Activated T-helper 1 cell treated with anti-CD3 and anti-CD28 coated beads, Interleukin-12 subunit alpha, Interleukin-12 subunit beta, Interleukin-2, Interleukin-4 antibody, amounts not matched to agents 30 ng/mL and 10 ng/mL and 1 ng/mL, durations not matched to agents 14 hours and 24 hours and 36 hours (primary cell): ENCODE measurements at places on chromosomes 11 and 22.

DNA sequence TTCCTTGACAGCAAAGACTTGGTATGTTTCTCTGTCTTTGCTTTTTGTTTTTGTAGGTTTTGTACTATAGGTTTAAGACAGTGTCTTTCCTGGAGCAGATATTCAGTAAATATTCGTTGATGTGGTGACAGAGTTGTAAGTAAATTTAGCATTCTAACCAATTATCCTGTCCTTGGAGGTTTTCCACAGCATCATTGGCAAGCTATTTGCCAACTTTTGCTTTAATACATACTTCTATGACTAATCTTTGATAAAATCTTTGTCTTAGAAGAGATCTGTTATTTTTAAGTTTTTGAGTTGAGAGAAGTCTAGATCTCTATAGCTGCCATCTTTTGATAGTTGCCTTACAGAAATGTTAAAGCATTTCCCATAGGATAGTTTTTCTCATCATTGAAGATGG is 3.8 kb downstream of the USP47 start:
- peak overlapping the region; percentile 41 for H3K27ac ChIP-seq
- no peak for DNase-seq
- no peaks in the 10 kb centered on the region for H3K27me3 ChIP-seq
- H3K4me1 ChIP-seq, result peaks cover 28% of the 10 kb centered on the region
- peaks cover 4% of the 10 kb centered on the region for H3K36me3 ChIP-seq

DNA sequence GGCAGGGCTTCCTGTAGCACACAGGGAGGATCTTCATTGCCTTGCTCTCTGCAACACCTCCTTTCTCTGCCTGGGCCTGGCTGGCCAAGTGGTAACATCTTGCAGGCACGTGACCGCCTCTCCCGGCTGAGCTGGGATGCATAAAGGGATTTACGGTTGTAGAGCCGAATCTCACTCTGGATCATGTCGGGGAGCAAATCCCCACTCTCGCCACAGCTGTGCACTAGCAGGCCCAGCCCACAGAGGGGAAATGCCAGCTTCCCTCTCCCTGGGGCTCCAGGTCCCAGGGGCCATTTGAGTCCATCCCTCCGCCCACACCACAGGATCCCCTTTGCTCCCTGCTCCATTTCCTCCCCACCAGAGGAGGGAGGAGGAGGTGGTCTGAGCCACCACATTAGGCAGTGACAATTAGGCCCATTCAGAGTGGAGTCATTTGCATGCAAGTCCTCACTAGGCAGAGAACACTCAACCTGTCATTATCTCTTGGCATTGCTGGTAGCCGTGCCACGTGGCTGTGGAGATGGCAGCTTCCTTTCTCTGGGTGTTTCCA is 196.7 kb downstream of the DSCAML1 start:
- H3K27ac ChIP-seq, result no peak overlapping the region
- H3K4me1 ChIP-seq, result no peaks in the 10 kb centered on the region
- no peak overlapping the region for H3K4me3 ChIP-seq

- no peak overlapping the region for H3K27ac ChIP-seq
- no peaks in the 10 kb centered on the region for H3K4me1 ChIP-seq
- DNase-seq, result no peak
- H3K27me3 ChIP-seq, result no peaks in the 10 kb centered on the region
These were observed 49.6 kb upstream of the ME3 start for GRCh38 chr11:86722006-86722405.

- H3K4me1 ChIP-seq, result peaks cover 12% of the 10 kb centered on the region
- H3K4me3 ChIP-seq, result no peak overlapping the region
- no peak for DNase-seq
- H3K27ac ChIP-seq, result no peak overlapping the region
These were observed 1.1 kb upstream of the IGLL5 start for GRCh38 chr22:22886546-22886945.

- H3K27me3 ChIP-seq, result peaks cover 41% of the 10 kb centered on the region
- no peaks in the 10 kb centered on the region for H3K36me3 ChIP-seq
- H3K4me3 ChIP-seq, result no peak overlapping the region
- peaks cover 31% of the 10 kb centered on the region for H3K4me1 ChIP-seq
- DNase-seq, result no peak
- no peak overlapping the region for H3K27ac ChIP-seq
These were observed 28.6 kb upstream of the ATXN10 start for GRCh38 chr22:45642986-45643385.

GRCh38 chr22:41668971-41669911 is 19.4 kb downstream of the SNU13 start:
- H3K27me3 ChIP-seq, result no peaks in the 10 kb centered on the region
- H3K36me3 ChIP-seq, result peaks cover 21% of the 10 kb centered on the region
- peaks cover 17% of the 10 kb centered on the region for H3K4me1 ChIP-seq
- H3K27ac ChIP-seq, result no peak overlapping the region
- H3K4me3 ChIP-seq, result no peak overlapping the region

DNA sequence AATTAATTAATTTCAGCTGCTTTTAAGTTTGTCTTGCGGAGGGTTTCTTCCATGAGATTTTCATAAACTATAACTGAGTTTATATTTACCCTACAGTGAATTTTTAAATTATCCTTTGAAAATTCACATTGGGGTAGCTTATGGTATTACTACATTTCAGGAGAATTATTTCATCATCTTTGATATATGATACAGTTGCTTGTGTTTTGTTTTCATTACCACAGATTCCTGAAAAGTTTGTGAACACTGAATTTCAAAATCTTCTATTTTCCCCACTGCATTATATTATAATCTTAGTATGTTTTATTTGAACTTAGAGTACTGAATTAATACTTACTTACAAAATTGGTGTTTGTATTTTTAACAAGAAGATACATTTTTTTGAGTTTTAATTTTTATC is 24.4 kb downstream of the METTL15 start:
- H3K4me3 ChIP-seq, result no peak overlapping the region
- H3K4me1 ChIP-seq, result no peaks in the 10 kb centered on the region
- no peak overlapping the region for H3K27ac ChIP-seq
- peaks cover 14% of the 10 kb centered on the region for H3K36me3 ChIP-seq

DNA sequence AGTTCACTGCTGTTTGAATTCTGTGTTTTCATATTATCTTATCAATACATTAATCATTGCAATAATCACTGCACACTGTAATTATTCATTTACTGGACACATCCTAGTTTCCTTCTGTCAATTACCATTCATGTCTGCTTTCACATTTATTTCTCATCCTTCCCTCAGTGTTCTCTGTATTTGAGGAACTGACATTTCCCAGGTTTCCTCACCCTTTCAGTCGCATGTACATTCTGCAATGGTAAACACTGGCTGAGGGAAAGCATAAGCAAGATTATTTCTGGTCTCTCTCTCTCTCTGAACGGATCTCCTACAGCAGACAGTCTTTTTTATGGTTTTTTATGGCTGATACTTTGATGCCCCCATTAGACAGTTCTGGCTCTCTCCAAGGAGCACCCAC is 4.2 kb upstream of the HBD start:
- H3K4me3 ChIP-seq, result no peak overlapping the region
- no peaks in the 10 kb centered on the region for H3K36me3 ChIP-seq
- H3K27ac ChIP-seq, result no peak overlapping the region
- no peak for DNase-seq
- peaks cover 8% of the 10 kb centered on the region for H3K4me1 ChIP-seq

DNA sequence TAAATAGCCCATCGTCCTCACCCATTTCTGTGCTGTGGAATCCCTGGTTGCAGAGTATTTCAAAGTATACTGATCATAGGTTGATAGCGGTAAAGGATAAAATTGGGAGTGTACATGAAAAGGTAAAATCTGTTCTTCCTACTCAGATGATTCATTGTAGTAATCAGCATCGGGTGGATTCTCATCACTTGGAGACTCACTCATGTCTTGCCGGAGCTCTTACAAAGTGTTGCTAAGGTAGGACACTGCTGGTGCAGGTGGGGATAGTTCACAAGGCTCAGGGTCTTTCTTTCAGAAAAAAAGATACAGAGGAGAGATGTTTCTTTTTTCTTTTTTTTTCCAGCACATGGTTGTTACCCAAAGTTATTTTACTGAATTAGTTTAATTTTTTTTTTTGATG is 84.8 kb downstream of the MTNR1B start:
- no peak overlapping the region for H3K4me3 ChIP-seq
- peaks cover 11% of the 10 kb centered on the region for H3K4me1 ChIP-seq

DNA sequence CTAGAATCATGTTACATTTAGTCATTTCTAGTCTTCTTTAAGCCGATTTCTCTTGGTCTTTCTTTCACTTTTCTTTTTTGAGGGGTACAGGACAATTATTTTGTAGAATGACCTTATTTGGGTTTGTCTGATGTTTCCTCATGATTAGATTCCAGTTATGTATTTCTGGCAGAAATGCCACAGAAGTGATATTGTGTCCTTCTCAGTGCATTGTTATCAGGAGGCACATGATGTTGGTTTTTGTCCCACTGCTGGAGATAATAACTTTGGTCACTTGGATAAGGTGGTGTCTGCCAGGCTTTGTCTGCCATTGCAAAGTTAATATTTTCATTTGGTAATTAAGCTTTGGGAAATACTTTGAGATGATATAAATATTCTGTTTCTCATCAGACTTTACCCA is 100.3 kb downstream of the RRM1 start:
- no peak overlapping the region for H3K4me3 ChIP-seq
- peaks cover 11% of the 10 kb centered on the region for H3K27me3 ChIP-seq
- no peak for DNase-seq

- no peak overlapping the region for H3K4me3 ChIP-seq
- peaks cover 18% of the 10 kb centered on the region for H3K4me1 ChIP-seq
- no peak overlapping the region for H3K27ac ChIP-seq
- peaks cover 11% of the 10 kb centered on the region for H3K27me3 ChIP-seq
- H3K36me3 ChIP-seq, result peaks cover 1% of the 10 kb centered on the region
These were observed 17.0 kb upstream of the FAM181B start for GRCh38 chr11:82750643-82751139.

DNA sequence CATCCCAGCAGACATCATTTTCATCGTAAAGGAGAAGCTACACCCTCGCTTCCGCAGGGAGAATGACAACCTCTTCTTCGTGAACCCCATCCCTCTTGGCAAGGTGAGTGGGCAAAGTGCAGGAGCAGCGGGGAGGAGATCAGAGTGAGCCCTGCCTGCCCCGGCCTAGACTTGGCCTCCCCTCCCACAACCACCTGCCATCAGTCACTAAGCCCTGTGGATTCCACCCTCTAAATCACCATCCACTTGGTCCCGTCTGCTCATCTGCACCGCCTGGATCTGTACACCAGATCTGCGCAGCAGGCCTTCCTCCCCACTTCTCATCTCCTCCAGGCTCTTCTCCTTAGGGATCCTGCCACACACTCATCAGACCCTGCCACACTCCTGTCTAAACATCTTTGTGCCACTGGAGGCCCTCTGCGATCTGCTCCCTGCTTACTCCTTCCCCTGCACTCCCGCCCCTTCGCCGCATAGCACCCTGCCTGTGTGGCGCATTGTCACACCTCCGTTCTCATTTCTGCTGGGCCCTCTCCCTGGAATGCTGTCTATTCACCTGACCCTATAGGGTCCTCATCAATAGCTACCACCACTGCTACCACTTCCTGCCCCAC is 14.2 kb downstream of the UCP2 start:
- no peak overlapping the region for H3K4me3 ChIP-seq
- H3K27ac ChIP-seq, result no peak overlapping the region
- peaks cover 68% of the 10 kb centered on the region for H3K4me1 ChIP-seq
- H3K36me3 ChIP-seq, result peaks cover 4% of the 10 kb centered on the region
- no peak for DNase-seq
- no peaks in the 10 kb centered on the region for H3K27me3 ChIP-seq

DNA sequence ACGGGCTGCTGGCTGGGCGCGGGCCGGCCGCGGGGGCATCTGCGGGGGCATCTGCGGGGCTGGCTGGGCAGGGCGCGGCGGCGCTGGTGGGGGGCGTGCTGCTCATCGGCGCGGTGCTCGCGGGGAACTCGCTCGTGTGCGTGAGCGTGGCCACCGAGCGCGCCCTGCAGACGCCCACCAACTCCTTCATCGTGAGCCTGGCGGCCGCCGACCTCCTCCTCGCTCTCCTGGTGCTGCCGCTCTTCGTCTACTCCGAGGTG is 194 bp downstream of the DRD4 start:
- no peak overlapping the region for H3K27ac ChIP-seq
- no peaks in the 10 kb centered on the region for H3K4me1 ChIP-seq
- no peak for DNase-seq
- peaks cover 20% of the 10 kb centered on the region for H3K27me3 ChIP-seq

DNA sequence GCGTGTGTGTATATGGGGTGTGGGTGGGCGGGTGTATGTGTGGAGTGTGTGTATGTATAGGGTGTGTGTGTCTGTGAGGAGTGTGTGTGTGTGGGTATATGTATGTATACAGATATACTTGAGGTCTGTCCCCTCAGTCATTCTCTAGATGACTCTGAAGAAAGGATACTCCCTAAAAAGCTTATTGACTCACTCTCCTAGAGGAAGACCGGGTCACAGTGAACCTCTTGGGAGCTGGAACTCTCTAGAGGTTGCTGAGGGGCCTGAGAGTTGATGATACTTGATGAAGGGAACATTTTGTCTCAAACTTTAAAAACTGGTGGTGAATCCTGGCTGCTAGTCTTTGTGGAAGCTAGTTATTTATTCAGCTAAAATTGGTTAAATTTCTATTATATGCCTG is 15.1 kb downstream of the STX3 start:
- no peak overlapping the region for H3K4me3 ChIP-seq
- H3K4me1 ChIP-seq, result peaks cover 31% of the 10 kb centered on the region
- H3K27me3 ChIP-seq, result no peaks in the 10 kb centered on the region
- peaks cover 5% of the 10 kb centered on the region for H3K36me3 ChIP-seq

DNA sequence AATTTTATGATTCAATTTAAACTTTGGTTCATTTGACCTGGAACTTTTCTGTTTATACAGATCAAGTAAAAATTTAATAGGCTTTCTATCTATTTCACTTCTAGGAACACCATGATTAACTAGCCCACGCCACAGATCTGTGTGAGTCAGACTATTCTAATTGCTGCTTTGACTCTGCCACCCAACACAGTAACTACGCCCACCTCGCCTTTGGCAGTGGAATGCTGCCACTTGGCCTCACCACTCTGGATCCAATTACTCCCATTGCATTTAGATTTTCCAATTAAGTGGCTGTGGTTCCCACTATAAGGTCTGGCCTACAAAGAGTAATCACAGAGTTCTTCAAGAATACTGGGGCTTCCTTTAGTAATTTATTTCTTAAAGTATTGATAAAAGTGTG is 46.6 kb upstream of the LIN7C start:
- no peak for DNase-seq
- no peaks in the 10 kb centered on the region for H3K27me3 ChIP-seq
- H3K4me3 ChIP-seq, result no peak overlapping the region
- H3K27ac ChIP-seq, result no peak overlapping the region
- no peaks in the 10 kb centered on the region for H3K36me3 ChIP-seq

- H3K36me3 ChIP-seq, result no peaks in the 10 kb centered on the region
- H3K27me3 ChIP-seq, result peaks cover 7% of the 10 kb centered on the region
- no peak for DNase-seq
- no peak overlapping the region for H3K4me3 ChIP-seq
These were observed 197.1 kb downstream of the CTTN start for GRCh38 chr11:70595452-70595851.
